ENCODE measurements at places on chromosomes 11 and 22. TPM values are rescaled to one million over a fixed set of nuclear protein-coding genes. Genes with fewer than 3 reads are reported as not detected.

DNA sequence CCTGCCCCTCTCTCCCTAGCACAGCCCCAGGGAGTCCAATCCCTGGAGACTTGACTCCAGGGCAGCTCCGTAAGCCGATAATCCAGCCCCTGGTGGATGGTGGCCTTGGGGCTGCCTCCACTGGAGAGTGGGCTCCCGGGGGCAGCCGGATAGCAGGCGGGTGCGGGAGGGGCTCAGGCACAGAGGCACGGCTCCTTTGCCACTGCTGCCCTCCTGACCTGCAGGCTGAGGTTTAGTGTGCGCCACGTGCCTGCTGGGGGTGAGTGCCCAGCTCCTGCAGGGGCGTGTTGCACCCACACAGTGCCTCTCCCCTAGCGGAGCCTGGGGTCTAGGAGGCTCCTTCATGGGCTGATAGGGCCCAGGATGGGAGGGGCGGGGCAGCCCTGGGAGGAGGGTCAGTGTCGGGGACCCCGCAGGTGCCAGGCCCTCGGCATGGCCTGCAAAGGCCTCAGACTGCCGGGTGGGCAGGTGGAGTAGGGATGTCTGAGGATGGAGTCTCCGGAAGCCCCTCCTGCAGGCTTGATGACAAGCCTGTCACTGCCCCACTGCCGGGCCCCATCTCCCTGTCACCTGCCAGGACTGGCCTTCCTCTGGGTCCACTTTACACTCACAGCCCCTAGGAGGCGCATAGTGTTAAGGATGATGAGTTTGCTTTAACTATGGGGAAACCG is 5.6 kb downstream of the DUSP8 start:
- H3K27ac ChIP-seq: no peak overlapping the region
- no peak for DNase-seq
- peaks cover 13% of the 10 kb centered on the region for H3K27me3 ChIP-seq
- H3K4me1 ChIP-seq: no peaks in the 10 kb centered on the region
- H3K4me3 ChIP-seq: no peak overlapping the region
- no peaks in the 10 kb centered on the region for H3K36me3 ChIP-seq

The CACNA1I gene
- total RNA-seq: 0.09 TPM

- H3K27me3 ChIP-seq: peaks cover 11% of the 10 kb centered on the region
- H3K36me3 ChIP-seq: peaks cover 4% of the 10 kb centered on the region
- peak; percentile 22 for DNase-seq
- no peak overlapping the region for H3K27ac ChIP-seq
- no peak overlapping the region for H3K4me3 ChIP-seq
Observed at GRCh38 chr11:123235117-123235655, 40.1 kb upstream of the CLMP start.

GRCh38 chr22:43401661-43402060 is 10.2 kb upstream of the MPPED1 start:
- no peaks in the 10 kb centered on the region for H3K4me1 ChIP-seq
- H3K27me3 ChIP-seq: peaks cover 3% of the 10 kb centered on the region
- no peak overlapping the region for H3K27ac ChIP-seq
- no peaks in the 10 kb centered on the region for H3K36me3 ChIP-seq

The CABP4 gene
- 0.73 TPM for total RNA-seq

GRCh38 chr11:64633555-64634159 is 42.6 kb downstream of the SLC22A12 start:
- H3K36me3 ChIP-seq: no peaks in the 10 kb centered on the region
- no peak overlapping the region for H3K27ac ChIP-seq
- no peak overlapping the region for H3K4me3 ChIP-seq
- DNase-seq: no peak
- H3K27me3 ChIP-seq: peaks cover 5% of the 10 kb centered on the region

GRCh38 chr11:59207988-59208451 is 4.7 kb downstream of the MPEG1 start:
- peaks cover 24% of the 10 kb centered on the region for H3K4me1 ChIP-seq
- no peak overlapping the region for H3K4me3 ChIP-seq
- H3K27me3 ChIP-seq: peaks cover 44% of the 10 kb centered on the region
- H3K36me3 ChIP-seq: no peaks in the 10 kb centered on the region
- DNase-seq: peak; percentile 14

The SCO2 gene
- total RNA-seq: 3.8 TPM

GRCh38 chr22:44391015-44391414 is 78.3 kb upstream of the SHISAL1 start:
- H3K4me3 ChIP-seq: no peak overlapping the region
- no peak for DNase-seq
- H3K4me1 ChIP-seq: no peaks in the 10 kb centered on the region
- H3K36me3 ChIP-seq: no peaks in the 10 kb centered on the region

- no peaks in the 10 kb centered on the region for H3K36me3 ChIP-seq
- no peak overlapping the region for H3K27ac ChIP-seq
- no peaks in the 10 kb centered on the region for H3K27me3 ChIP-seq
Observed at GRCh38 chr22:20316844-20317401, 2.9 kb downstream of the DGCR6L start.

DNA sequence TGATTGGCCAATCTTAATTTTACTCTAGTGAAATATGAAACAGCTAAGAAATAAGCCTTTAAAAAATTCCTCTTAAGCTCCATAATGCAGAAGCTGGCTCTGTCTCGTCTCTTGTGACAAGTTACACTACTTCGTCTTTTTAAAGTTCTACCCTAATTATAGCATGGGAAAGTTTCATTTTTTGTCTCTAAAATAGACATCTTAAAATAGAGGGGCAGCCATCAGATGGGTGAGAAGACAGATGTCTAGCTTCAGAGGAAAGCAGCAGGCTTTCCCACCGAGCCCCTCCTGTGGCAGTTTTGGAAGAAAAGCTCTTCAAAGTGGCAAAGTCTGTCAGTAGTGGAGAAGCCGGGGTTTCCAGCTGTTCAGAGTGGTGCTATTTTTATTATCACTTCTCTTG is 39.5 kb downstream of the XRRA1 start:
- no peaks in the 10 kb centered on the region for H3K4me1 ChIP-seq
- H3K27ac ChIP-seq: no peak overlapping the region
- H3K27me3 ChIP-seq: no peaks in the 10 kb centered on the region
- DNase-seq: no peak

- no peaks in the 10 kb centered on the region for H3K4me1 ChIP-seq
- H3K36me3 ChIP-seq: peaks cover 10% of the 10 kb centered on the region
- H3K4me3 ChIP-seq: no peak overlapping the region
- no peak overlapping the region for H3K27ac ChIP-seq
Observed at GRCh38 chr11:69662021-69662698, 13.0 kb downstream of the LTO1 start.

DNA sequence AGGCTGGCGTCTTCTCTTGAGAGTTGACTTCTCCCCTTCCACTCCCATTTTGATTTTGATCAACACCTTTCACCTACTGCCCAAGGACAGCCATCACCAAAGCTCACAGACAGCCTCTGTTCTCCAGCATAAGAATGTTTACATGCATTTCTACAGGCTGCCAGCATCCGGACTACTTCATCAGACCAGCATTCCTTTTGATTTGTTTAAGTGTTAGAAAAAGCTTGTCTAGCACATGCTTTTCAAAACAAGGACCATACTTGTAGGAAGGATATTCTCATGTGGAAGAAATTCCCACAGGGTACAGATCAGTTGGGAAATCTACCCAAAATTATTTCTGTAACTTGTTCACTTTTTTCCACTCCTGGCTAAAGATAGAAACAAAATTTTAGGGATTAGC is 6.2 kb upstream of the KCNA4 start:
- no peak for DNase-seq
- H3K27ac ChIP-seq: no peak overlapping the region
- H3K36me3 ChIP-seq: no peaks in the 10 kb centered on the region
- peaks cover 14% of the 10 kb centered on the region for H3K27me3 ChIP-seq
- no peaks in the 10 kb centered on the region for H3K4me1 ChIP-seq

DNA sequence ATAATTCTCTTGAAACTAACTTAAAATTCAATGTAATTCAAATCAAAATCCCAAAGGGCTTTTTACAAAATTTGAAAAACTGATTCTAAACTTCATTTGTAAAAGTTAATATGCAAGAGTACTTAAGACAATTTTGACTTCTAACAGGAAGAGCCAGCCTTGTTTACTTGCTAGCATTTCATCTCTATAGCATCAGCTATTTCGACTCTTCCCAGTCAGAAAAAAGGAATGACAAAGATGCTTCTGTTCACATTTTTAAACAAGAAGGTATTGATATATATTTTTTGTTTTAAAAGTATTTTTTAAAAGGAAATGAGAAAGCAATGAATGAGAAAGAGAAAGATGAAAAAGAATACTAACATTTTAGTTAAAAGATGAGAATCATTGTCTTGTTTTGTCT is 16.4 kb downstream of the SLN start:
- DNase-seq: no peak
- no peak overlapping the region for H3K4me3 ChIP-seq

- no peak overlapping the region for H3K4me3 ChIP-seq
- H3K4me1 ChIP-seq: peaks cover 25% of the 10 kb centered on the region
- H3K27me3 ChIP-seq: no peaks in the 10 kb centered on the region
- H3K27ac ChIP-seq: no peak overlapping the region
- H3K36me3 ChIP-seq: peaks cover 32% of the 10 kb centered on the region
- no peak for DNase-seq
Observed at GRCh38 chr11:68508425-68508824, 47.9 kb downstream of the PPP6R3 start.

GRCh38 chr11:93542811-93543229 is 371 bp downstream of the SMCO4 start:
- DNase-seq: peak; percentile 20
- H3K4me3 ChIP-seq: peak overlapping the region; percentile 83
- peaks cover 7% of the 10 kb centered on the region for H3K27me3 ChIP-seq
- peak overlapping the region; percentile 65 for H3K27ac ChIP-seq
- peaks cover 33% of the 10 kb centered on the region for H3K4me1 ChIP-seq
- H3K36me3 ChIP-seq: peaks cover 2% of the 10 kb centered on the region

DNA sequence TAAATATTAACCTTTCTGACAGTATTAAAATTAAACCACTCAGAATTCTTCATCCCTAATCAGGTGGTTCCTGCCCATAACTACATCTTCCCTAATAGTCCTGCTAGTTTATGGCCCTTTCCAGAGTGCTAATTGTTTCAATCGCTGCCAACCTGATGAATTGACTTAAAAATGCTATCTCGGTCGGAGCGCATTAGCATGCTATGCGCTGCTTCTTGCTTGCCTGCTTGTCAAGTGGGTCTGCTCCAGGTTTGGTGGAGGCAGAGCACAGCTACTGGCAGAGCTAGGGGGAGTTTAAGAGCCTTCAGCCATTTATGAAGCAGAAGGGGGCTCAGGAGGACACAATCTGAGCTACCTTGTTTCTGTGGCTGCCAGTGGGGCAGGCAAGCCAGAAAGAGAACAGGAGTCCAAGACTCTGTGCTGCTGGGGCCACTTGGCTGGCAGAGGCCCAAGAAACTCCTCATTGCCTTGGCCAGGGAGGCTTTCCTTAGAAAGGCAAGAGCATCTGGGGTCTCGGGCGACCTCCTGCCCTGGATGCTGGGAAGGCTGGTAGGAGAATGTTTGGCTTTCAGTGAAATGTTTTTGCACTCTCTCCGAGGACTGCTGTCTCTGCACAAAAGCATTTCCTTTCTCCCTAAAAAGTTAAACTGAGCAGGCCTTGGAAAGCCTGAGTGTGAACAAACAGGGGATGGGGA is 62.1 kb upstream of the PHOX2A start:
- H3K27ac ChIP-seq: no peak overlapping the region
- peaks cover 3% of the 10 kb centered on the region for H3K4me1 ChIP-seq
- no peak overlapping the region for H3K4me3 ChIP-seq
- no peaks in the 10 kb centered on the region for H3K27me3 ChIP-seq

- DNase-seq: no peak
- H3K4me3 ChIP-seq: no peak overlapping the region
- no peak overlapping the region for H3K27ac ChIP-seq
- H3K27me3 ChIP-seq: no peaks in the 10 kb centered on the region
- peaks cover 15% of the 10 kb centered on the region for H3K36me3 ChIP-seq
Observed at GRCh38 chr11:95671768-95672167, 117.8 kb downstream of the FAM76B start.

DNA sequence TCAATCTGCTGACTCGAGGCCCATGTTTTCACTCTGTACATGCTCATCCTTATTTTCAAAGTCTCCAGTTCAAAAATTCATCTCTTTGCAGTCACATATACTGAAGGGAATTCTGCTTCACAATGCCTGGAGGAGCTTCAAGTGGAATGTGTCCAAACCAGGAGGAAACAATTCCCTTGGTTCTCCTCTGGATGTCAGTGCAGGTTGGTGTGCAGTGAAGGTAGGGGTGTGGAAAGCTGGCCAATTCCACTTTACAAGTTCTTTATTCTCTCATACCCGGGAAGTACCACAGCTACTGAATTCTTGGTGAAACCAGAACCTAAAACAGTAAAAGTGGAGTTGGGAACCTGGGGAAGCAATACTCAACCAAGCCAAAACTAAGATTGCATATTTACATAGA is 57.3 kb downstream of the BDNF start:
- no peaks in the 10 kb centered on the region for H3K27me3 ChIP-seq
- no peak overlapping the region for H3K27ac ChIP-seq
- no peak for DNase-seq
- no peak overlapping the region for H3K4me3 ChIP-seq
- no peaks in the 10 kb centered on the region for H3K4me1 ChIP-seq
- no peaks in the 10 kb centered on the region for H3K36me3 ChIP-seq

The LMNTD2 gene
- 1.1 TPM for total RNA-seq

DNA sequence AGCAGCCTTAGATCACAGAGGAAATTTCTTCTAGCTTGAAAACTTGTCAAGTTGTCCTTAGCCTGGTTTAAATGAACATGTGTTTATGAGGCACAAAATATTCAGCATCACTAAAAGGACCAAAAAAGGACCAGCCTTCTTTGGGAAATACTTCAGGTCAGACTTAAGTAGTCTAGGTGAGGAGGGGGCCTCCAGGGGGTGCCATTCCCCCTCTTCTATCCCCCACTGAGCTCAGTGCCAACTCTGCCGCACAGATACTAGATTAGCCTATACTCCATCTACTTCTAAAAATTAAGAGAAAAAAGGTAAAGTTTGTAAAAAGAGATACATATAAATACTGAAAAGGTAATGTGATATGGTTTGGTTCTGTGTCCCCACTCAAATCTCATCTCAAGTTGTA is 20.6 kb downstream of the CLTCL1 start:
- no peak for DNase-seq
- H3K4me3 ChIP-seq: no peak overlapping the region
- H3K27me3 ChIP-seq: peaks cover 4% of the 10 kb centered on the region
- H3K36me3 ChIP-seq: no peaks in the 10 kb centered on the region
- no peak overlapping the region for H3K27ac ChIP-seq

DNA sequence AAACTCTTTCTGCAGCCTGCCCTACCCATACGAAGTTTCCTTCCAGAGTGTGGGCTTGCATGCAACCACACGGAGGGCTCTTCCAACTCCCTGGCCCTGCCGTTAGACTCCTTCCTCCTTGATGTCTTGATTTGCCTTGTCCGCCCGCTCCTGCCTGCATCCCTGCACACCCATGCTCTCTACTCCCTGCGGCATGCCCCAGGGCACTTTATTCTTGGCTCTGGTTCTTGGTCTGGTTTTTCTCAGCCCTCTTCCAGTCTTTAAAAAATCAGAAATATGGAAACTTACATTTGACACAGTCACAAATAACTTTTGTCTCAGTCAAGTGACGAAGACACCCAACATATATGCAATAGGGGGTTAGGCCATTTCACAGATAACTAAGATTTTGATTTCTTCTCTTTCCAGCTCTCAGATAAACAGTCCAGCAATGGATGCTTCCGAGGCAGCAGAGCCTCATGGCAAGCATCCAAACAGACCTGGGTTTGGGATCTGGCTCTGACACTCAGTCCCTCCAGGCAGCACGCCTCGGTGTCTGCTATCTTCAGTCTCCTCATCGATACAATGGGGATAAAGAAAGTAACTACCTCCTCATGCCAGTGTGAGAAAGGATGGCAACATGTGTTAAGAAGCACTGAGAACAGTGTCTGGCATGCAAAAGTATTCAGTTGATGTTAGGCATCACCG is 15.7 kb upstream of the OPCML start:
- H3K27ac ChIP-seq: no peak overlapping the region
- no peak for DNase-seq
- H3K4me3 ChIP-seq: no peak overlapping the region
- no peaks in the 10 kb centered on the region for H3K4me1 ChIP-seq

GRCh38 chr11:126748100-126748791 is 252.3 kb downstream of the KIRREL3 start:
- H3K27me3 ChIP-seq: peaks cover 2% of the 10 kb centered on the region
- no peak overlapping the region for H3K4me3 ChIP-seq
- H3K27ac ChIP-seq: no peak overlapping the region
- no peak for DNase-seq

All from activated T-helper 2 cell treated with anti-CD3 and anti-CD28 coated beads, Interferon-gamma antibody, Interleukin-2, Interleukin-4, amounts not matched to agents 10 μg/mL and 5 μg/mL and 100 μg/mL, durations not matched to agents 14 hours and 24 hours and 36 hours (primary cell).